ENCODE measurements at places on chromosomes 3 and 15.
A peak's percentile ranks its signal among the peaks of the same experiment; 100 is the strongest.

GRCh38 chr3:173891272-173892100 is 493.9 kb downstream of the NLGN1 start:
- no peaks in the 10 kb centered on the region for H3K27me3 ChIP-seq
- no peak overlapping the region for H3K27ac ChIP-seq
- DNase-seq = peak; percentile 2
- no peaks in the 10 kb centered on the region for H3K36me3 ChIP-seq

DNA sequence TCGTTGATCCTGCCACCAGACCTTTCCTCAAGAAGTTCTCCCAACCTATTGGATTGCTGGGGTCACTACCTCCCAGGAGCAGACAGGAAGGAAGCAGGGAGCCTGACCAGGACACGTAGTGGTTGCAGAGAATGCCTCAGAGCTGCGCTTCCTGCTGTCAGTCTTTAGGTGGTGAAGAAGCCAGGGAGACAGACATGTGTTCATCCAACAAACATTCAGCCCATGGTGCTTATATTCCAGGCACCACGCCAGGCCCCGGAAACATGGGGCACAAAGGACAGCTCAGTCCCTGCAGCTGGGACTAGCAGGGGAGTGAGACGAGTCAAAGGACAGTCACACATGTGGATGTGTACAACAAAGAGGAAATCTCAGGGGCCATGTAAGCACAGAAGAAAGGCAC is 26.0 kb upstream of the CORO2B start:
- DNase-seq = no peak
- no peaks in the 10 kb centered on the region for H3K36me3 ChIP-seq
- H3K4me3 ChIP-seq = no peak overlapping the region
- H3K4me1 ChIP-seq = no peaks in the 10 kb centered on the region
- H3K27ac ChIP-seq = no peak overlapping the region

DNA sequence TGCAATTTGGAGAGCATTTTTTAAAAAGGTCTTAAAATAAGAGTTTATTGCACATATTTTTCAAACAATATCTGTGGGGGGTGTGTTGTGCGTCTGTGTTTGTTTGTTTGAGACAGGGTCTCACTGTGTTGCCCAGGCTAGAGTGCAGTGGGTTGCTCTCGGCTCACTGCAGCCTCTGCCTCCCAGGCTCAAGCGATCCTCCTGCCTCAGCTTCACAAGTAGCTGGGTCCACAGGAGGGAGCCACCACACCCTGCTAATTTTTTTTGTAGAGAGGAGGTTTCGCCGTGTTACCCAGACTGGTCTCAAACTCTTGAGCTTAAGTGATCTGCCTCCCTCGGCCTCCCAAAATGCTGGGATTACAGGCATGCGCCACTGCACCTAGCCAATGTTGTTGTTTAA is 2.7 kb downstream of the MLF1 start:
- no peak overlapping the region for H3K4me3 ChIP-seq
- no peaks in the 10 kb centered on the region for H3K36me3 ChIP-seq
- H3K27ac ChIP-seq = peak overlapping the region; percentile 1
- peaks cover 33% of the 10 kb centered on the region for H3K4me1 ChIP-seq
- DNase-seq = no peak
- H3K27me3 ChIP-seq = no peaks in the 10 kb centered on the region

- DNase-seq = no peak
- no peaks in the 10 kb centered on the region for H3K27me3 ChIP-seq
- H3K4me1 ChIP-seq = no peaks in the 10 kb centered on the region
- peaks cover 3% of the 10 kb centered on the region for H3K36me3 ChIP-seq
Measured at GRCh38 chr3:17399586-17399985, 342.8 kb downstream of the TBC1D5 start.

Data from cardiac muscle cell (in vitro differentiated cells and primary cell).